ENCODE measurements at places on chromosomes 13 and 19. TPM values are rescaled to one million over a fixed set of nuclear protein-coding genes. Genes with fewer than 3 reads are reported as not detected.
A peak's percentile ranks its signal among the peaks of the same experiment; 100 is the strongest.

The FFAR2 gene
- total RNA-seq, result not detected

The CYP4F8 gene
- total RNA-seq, result not detected

The INSL3 gene
- 0.80 TPM for total RNA-seq

The FGF21 gene
- not detected for total RNA-seq

The KIR3DL2 gene
- not detected for total RNA-seq

The EEF1AKMT1 gene
- total RNA-seq, result 6.8 TPM

The CATSPERD gene
- total RNA-seq, result not detected

The KLK10 gene
- total RNA-seq, result 0.50 TPM

The ZNF285 gene
- 3.6 TPM for total RNA-seq

The RASGRP4 gene
- not detected for total RNA-seq

The TNFSF13B gene
- 0.93 TPM for total RNA-seq

The KCNJ14 gene
- 0.82 TPM for total RNA-seq

The PROZ gene
- 0.45 TPM for total RNA-seq

DNA sequence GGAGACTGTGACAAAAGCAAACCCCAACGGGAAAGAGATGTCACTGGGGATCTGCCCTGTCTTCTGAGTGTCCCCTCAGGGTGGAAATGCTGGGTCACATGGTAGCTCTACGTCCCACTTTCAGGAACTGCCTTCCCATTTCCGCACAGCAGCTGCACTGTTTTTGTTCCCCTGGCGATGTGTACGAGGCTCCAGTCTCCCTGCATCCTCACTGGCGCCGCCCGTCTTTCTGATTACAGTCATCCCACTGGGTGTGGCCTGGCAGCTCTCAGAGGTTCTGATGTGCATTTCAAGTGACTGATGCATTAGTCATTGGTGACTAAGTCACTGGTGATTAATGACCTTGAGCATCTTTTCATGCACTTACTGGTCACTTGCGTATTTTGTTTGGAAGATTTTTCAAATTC, 21.2 kb downstream of the PCID2 start:
- DNase-seq, result peak; percentile 41

- DNase-seq, result no peak
These were observed 63.1 kb upstream of the RANBP3 start for GRCh38 chr19:6041071-6041470.

- no peak for DNase-seq
These were observed 35.2 kb downstream of the PIP5K1C start for GRCh38 chr19:3664879-3665642.

DNA sequence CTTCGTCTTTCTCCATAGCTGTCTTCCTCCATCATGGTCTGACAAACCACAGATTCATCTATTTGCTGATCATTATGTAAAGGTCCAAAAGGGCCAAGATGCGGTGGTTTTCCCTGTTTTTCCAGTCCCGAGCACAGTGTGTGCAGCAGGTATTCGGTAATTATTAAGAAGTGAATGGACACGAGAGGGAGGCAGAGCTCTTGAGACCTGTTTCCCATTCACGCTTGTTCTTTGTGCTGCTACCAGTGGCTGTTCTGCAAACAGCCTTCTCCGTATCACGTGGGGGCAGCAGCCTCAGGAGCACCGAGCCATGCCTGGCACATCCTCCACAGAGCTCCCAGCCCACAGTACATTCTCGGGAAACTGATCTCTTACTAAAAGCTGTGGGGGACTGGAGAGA, 50.3 kb downstream of the CCDC70 start:
- DNase-seq, result no peak

- no peak for DNase-seq
These were observed 105.6 kb downstream of the SPRY2 start for GRCh38 chr13:80235166-80235966.

DNA sequence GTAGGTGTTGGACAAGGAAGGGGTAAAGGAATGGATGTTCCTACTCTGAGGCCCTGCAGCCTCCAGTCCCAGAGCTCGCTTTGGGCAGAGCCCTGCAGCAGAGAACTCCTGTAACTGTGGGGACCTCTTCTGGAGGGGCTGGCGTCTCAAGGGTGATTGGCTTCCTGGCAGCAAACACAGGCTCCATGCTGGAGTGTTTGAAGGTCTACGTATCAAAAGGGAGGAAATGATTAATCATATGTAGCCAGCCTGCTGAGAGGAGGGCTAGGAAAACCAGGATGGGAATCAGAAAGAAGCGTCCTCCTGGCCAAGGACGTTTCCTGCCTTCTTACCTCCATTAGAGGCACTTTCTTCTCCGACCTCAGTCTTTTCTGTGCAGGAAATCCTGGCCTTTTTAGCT, 208.5 kb downstream of the TSHZ3 start:
- DNase-seq, result no peak

DNA sequence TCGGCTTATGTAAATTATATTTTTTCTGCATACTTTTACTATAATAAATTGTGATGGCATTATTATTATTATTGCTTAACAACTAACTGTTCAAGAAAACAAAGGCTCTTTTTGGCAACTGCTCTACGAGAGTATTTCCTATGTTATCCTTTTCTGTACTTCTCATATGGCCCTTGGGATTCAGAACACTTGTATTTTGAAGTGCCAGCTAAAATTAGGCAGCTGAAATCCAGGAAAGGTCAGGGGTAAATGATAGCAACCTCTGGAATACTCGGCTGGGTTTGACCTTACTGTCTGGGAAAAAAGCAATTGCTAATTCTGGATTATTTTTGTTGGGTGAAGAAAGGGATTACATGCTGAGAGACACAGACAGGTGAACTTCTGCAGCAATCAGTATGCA, 23.9 kb downstream of the EDNRB start:
- no peak for DNase-seq

- no peak for DNase-seq
These were observed 209.1 kb downstream of the IRS2 start for GRCh38 chr13:109577191-109577700.

DNA sequence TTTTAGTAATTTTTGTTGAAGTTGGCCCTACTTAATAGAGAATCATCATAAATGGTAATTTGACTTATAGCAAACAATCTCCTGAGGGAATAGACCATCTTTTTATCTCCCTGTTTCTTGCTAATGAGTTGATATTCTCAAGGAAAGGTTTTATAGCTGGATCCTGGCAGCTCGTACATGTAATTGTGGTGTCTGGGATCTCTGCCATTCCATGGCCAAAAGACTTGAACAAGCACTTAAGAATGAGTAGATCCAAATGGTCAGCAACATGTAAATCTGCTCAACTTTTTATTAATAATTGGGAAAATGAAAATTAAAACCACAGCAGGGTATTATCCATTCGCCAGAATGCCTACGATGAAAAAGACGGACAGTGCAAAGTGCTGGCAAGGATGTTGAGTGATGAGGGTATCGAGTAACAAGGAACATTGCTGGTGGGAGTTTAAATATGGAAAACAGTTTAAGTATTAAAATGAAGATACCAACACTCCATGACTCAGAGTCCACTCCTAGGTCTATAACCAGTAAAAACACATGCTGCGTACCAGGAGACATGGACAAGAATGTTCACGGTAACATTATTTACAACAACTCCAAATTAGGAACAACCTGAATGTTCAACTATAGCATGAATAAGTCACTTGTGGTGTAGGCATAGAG, 5.1 kb upstream of the GPR18 start:
- DNase-seq, result no peak

- DNase-seq, result peak; percentile 53
These were observed 79.9 kb upstream of the ABCC4 start for GRCh38 chr13:95381212-95381527.

- peak; percentile 95 for DNase-seq
These were observed 4.9 kb upstream of the SMIM17 start for GRCh38 chr19:56637976-56638555.

DNA sequence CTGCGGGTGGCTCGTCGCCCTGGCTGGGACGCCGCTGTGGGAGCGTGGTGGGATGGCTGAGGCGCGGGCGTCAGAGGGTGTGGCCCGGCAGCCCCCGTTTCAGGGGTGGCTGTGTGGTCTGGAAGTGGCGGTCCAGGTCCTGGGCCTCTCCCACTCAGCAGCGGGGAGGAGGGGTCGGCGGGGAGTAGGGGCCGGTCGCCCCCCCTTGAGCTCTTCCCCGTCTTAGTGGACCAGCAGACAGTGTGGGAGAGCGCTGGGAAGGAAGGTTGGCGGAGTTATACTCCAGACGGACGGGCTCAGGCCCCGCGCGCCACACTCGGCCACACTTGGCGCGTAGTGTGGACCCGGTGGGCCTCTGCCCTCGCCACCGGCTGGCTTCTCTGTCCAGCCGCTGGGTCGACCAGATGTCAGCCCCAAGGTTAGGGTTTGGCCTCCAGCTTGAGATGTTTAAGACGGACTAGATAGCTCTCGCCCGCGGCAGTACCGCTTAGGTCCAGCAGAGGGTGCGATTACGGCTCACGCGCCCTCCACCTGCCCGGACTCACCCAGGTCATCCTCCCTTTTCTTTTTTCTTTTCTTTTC, 21.7 kb upstream of the ZNF429 start:
- peak; percentile 93 for DNase-seq

DNA sequence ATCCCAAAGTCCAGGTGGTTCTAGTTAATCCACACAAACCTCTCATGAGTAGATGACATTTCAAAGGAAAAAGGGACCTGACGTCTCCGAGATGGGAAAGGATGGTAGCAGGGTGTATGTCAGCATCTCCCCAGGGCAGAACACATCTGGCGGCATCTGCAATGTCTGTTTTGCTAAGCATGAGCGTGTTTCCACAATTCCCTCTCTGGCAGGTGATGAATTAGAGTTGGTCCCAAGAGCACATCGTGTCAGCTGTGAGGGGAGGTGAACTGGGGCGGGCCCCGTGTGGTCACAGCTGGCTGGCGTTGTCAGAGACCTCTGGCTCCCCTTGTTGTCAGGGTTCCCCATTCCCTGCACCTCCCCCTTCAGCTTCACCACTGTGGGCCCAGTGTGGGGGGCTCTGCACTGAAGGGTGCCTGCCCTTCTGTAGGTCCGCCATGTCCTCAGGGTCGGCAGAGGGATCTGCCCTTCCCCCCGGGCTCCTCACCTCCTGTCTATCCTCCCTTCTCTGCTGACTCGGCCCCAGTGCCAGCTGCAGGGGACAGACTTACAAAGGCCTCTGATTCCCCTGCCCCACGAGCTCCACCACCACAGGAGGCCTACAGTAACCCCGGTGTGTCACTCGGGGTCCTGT, 58.2 kb downstream of the CDADC1 start:
- DNase-seq, result no peak

GRCh38 chr19:55179606-55180484, at the start of gene SYT5:
SYT5 (minus strand) TSS chr19:55180289; CDS start chr19:55179041, 1,248 bp downstream.
- DNase-seq, result peak; percentile 89

DNA sequence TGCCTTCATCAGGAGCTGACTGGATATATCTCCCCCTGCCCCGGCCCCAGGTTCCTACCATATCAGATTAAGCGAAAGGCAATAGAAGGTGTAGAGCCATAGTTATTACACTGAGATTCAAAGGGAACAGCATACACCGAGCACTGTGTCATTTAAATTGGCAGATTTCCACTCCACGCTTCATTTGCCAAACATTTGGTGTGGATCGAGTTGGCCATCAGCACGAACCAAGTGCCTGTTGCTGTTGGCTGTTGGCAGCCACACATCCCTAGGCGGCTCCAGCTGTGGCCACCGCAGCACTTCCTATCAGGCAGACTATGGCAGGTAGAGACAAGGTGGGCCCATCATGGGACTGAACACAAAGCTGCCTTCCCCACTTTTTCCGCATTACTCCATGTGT, 115.8 kb downstream of the CCNA1 start:
- DNase-seq, result no peak

DNA sequence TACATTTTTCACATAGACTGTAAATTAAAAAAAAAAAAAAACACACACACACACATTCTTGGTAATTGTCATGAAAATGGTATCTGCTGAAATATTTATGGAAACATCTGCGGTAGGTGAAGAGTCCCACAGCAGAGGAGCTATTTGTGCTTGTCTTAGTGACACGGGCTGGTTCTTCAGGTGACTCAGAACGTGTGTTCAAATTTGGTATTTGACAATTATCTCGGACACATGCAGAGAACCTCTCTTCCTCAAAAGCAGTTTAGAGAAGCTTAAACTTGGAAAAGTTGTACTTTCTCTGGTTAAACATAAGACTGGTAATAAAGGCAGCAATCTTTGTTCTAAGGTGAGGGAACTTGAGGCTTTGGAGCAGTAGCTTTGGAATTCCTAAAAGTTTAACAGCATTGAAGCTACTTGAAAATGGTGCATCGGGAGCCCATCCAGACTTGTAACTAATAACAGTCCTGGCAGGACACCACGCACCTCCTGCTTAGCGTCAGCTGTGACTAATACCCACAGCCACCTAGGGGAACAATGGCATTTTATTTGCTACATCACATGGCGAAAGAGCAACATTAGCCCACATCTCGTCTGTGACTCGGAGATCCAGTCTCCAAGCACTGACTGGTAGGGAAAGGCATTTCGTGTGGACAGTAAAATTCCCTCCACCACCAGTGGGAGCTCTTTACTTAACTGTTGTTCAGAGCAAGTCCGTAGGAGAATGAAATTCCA, 1505.1 kb upstream of the SLC10A2 start:
- DNase-seq, result peak; percentile 91

DNA sequence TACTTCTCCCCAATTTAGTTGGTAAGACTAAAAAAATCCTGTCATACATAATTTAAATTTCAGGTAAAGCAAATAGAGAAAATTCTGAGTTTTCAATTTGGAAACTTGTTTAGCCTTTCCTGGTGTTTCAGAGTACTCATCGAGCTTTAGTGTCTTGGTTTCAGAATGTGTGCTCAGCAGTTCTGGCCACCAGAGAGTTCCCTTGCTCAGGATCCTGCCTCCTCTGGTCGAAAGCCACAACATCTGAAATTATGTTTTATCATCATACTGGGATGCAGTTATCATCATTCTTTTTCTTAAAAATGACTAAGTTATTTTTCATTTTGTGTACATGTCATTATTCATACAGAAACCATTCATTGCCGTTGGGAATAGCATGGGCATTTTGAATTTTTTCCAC, 263.2 kb upstream of the SPRY2 start:
- DNase-seq, result no peak

- no peak for DNase-seq
These were observed 84.2 kb downstream of the COL4A2 start for GRCh38 chr13:110391273-110391672.

DNA sequence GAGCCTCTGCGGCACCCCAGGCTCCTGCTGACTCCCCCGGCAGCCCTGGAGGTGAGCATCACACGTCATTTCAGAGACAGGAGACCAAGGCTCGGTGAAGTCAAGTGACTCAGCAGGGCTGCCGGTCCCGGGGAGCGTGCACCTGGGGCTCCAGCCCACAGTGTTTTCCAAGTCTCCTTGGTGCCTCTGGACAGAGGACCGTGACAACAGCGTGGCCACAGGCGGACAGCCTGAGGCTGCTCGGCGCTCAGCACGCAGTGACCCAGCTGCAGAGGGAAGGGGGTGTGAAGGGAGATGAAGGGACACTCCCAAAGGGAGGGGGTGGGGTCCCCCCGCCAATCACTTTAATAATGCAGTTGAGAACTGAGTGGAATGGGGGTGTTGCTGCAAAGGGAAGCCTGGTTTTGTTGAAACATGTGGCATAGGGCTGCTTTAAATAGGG, 17.5 kb upstream of the ASPDH start:
- DNase-seq, result peak; percentile 44

- no peak for DNase-seq
These were observed 21.7 kb downstream of the ZNF613 start for GRCh38 chr19:51948975-51949374.

DNA sequence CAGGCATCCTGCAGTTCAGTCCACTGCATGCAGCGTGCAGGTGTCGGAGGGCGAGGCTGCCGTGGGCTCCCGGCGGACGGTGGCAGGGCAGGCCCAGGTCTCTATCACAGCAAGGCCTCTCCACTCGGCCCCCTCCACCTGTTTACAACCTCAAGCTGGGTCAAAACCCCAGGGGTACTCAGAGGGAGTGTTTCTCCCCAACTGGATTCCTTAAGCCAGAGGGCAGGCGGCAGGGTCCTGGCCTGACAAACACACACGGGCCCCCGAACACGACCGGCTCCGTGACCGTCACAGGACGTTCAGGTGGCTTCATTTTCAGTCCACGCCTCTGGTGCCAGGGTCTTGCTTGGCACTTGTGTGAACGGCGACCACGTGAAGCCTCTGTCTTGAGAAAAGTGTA, 23.5 kb downstream of the RASA3 start:
- DNase-seq, result peak; percentile 28

Measured in endodermal cell (in vitro differentiated cells).